Stimulated activated CD4-positive, alpha-beta T cell treated with anti-CD3 and anti-CD28 coated beads, Interleukin-1b, Interleukin-23, amount 100 ng/mL, for 1 hour (primary cell): ENCODE measurements at places on chromosomes 1 and 21.
A peak's percentile ranks its signal among the peaks of the same experiment; 100 is the strongest.

DNA sequence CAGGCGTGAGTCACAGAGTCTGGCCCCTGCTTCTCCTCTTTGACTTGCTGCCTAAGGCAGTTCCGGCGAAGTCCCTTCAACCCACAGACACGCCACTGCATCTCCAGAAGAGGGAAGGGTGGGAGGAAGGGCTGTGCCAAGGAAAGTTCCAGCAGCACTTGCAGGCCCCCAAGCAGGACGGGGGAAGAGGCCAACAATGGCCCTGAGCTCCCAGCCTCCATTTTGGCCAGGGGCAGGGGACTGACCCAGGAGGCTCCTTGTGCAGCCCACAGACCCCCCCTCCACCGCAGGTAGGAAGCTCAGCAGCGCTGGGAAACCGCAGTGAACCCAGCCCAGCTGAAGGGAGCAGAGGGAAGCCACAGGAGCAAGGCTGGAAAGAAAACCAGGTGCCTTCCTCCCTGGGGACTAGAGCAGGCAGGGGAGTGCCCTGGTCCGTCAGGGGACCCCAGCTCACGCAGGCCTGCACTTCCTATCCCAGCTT, 35.4 kb downstream of the ACOT7 start:
- DNase-seq = no peak

DNA sequence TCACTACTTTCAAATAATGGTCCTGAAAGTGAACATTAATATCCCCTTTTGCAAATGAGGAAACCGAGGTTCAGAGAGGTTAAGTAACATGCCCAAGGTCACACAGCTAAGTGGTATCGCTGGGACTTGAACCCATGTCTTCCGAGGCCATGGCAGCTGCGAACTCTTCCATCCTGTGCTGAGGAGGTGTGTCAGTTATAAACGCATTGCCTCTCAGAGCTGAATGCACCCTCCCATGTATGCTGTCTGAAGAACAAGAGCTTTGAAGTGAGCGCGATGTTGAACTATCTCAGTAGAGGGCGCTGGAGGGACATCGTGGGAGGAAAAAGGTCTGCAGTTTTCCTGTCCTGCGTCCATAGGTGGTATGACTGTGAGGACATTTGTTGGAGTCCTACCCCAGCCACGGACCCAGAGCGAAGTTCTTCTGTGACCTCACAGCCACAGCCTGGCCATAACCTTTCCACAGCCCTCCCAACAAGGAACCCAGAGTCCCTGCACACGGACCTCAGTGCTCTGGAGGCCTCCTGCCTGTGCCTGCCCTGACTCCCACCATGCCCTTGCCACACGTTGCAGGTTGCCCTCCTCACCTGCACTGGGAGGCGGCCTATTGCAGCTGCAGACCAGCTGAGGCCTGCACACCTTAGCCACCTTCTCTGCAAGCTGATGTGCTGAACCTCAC, 7.5 kb downstream of the MYOC start:
- peak; percentile 24 for DNase-seq

GRCh38 chr1:75952016-75952415, 19.8 kb upstream of the ASB17 start:
- DNase-seq = no peak

- DNase-seq = no peak
Measured at GRCh38 chr1:109767637-109768334, 4.1 kb upstream of the EPS8L3 start.

DNA sequence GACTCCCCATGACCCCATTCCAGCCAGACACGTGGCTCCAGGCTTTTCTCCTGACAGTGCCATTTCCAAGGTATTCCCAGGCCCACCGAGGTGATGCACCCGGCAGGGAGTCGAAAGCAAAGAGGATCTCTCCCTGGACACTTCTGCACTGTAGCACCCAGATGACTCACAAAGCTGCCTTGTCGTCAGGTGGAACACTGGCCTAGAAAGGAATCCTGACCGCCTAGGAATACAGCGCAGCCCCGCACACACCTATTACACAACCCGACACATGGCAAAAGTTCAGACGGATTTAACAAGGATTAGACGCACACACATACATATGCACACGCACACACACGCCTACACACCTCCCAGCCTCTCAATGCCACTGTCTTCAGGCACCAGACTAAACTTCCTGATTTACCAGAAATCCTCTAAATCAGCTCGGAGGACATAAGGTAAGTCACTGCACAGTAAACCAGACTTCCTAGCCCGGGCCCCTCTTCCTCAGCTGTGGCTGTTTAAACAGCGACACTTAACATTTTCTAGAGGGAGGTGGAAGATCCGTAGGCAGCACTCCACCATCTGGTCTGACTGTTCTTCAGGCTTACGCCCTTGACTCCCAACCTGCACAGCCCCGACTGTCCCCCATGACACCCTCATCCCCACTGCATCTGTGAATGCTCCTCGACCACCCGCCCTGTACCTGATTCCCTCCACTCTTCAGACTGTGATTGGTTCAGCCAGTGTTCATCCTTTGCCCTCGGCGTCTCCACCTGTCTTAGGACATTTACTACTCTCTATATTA, 12.7 kb downstream of the FAM89A start:
- DNase-seq = no peak

DNA sequence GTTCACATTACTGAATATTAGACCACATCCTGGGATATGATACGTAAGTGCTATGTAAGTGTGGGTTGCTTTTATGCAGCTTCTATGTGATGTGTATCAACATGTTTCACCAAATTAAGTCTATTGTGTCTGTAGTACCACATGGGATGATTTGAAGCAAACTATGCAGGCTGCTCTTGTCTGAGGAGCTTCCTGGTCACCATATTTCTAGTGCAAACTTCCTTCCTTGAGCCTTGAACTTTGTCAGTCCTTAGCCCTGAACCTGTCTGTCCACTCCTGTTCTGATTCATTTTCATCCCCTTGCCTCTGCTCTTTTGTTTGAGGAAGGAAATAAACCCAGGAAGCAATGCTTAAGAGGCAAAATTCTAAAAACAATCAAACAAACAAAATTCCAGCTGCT, 117.5 kb upstream of the VANGL1 start:
- no peak for DNase-seq

- no peak for DNase-seq
Measured at GRCh38 chr1:108813326-108813725, 43.6 kb downstream of the AKNAD1 start.

- no peak for DNase-seq
Measured at GRCh38 chr1:16050328-16050727, 6.7 kb downstream of the CLCNKB start.

GRCh38 chr1:56235909-56236510, 343.4 kb downstream of the PLPP3 start:
- DNase-seq = no peak

- DNase-seq = no peak
Measured at GRCh38 chr1:242454262-242455051, 70.0 kb downstream of the PLD5 start.

DNA sequence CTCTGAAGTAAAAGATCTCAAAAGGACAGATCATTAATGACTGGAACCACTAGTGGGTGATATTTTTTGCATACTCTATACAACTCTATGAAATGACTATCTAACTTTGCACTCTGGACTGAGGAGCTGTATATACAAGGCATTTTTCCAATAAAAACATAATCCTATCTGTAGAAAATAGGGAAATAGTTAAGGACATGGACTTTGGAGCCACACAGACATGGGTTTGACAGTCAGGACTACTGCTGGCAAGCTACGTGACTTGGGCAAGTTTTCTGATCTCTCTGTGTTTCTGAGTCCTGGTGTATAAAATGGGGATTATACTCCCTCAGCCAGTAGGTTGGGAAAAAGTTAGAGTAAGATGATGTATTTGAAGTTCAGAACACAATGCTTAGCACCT, 20.9 kb upstream of the HSD3B2 start:
- no peak for DNase-seq

DNA sequence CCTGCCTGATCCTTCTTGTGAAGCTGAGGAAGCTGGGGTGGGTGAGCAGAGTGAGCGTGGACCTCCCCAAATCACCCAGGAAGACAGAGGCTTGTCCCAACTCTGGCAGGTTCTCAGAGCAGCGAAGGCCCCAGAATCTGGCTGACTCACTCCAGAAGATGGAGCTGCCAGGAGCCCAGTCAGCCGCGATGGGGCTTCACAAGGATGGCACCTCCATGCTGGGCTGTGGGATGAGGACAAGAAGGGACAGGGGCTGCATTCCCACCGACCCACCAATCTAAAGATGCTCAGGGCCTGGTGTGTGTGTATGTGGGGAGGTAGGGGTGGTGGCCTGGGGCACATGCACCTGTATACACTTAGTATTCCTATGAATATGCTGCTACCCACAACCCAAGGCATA, 52.9 kb downstream of the ATP1A1 start:
- DNase-seq = no peak

DNA sequence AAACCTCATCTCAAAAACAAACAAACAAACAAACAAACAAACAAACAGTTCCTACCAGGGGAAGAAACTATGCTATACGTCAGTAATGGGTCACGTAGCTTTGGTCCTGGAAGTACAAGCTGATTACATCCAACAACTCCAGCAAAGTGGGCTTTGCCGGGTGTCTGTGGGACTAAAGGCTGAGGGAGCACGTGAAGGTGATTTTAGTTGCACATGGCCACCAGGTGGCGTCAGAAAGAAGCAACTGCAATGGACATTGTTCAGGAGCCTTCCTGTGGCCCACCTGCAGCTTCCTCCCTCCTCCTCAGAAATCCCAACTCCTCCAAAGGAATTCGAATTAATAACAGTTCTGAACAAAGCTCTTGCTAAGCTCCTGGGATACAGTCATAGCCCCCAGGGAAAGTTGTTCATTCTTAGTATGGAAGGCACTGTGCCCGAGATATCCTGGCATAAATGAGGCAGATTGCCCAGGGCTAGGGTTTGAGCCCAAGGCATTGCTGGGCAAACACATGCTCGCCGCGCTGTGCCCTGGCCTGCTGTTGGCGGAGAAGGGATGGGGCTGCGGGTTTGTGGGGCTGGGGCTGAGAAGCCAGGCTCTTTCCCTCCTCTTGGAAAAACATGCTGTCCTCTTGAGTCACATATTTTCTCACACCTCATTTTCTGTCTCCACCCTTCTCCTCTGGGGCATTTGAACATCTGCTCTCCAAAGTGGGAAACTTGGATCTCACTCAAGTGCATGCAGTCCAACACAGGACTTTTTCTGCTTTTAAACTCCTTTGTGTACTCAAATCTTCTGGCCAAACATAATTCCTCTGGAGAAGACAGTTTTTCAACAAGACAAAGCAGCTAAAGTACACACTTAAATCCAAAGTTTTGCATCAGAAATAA, 28.6 kb downstream of the AKNAD1 start:
- DNase-seq = peak; percentile 36

DNA sequence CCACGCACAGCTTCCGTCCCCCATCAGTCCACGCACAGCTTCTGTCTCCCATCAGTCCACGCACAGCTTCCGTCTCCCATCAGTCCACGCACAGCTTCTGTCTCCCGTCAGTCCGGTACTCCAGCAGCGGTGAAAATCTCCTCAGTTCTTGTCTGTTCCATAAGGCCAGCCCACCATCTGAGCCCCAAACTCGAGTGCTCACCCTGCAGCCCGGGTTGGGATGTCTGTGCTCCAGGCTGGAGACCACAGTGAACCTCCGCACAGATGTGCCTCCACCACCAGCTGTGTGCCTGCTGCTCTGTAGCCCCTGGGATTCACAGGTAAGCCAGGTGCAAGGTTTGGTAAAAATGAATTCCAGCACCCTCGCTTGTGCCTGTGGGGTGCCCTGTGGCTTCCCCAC, 258.6 kb downstream of the NPHP4 start:
- DNase-seq = no peak

GRCh38 chr1:162004441-162004950, 19.2 kb downstream of the OLFML2B start:
- DNase-seq = no peak

DNA sequence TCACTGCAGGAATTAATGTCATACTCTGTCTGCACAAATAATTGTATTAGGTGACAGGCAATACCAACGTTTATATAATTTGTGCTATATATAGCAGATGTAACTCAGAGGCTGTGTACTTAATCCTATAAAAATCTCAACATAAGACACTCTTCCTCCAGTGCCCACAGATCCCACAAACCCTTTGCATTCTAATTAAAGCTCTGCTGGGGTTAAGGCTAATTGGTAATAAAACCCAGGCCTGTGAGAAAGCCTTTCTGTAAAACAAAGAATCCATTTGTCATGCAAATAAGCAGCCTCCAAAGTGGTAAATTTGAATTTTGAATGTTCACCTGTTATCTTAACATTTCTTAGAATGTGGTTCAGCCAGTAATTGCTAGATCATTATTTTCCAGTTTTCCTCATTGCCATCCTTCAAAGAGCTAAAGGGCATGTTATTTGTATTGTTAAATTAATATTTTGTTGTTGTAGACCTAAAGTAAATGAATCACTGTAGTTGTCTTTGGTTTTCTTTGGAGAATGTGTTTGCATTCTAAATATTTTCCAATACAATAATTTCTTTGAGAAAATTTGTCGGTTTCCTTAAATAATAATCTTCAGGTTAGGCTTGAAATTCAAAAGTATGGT, 46.3 kb upstream of the PRDX6 start:
- DNase-seq = no peak

DNA sequence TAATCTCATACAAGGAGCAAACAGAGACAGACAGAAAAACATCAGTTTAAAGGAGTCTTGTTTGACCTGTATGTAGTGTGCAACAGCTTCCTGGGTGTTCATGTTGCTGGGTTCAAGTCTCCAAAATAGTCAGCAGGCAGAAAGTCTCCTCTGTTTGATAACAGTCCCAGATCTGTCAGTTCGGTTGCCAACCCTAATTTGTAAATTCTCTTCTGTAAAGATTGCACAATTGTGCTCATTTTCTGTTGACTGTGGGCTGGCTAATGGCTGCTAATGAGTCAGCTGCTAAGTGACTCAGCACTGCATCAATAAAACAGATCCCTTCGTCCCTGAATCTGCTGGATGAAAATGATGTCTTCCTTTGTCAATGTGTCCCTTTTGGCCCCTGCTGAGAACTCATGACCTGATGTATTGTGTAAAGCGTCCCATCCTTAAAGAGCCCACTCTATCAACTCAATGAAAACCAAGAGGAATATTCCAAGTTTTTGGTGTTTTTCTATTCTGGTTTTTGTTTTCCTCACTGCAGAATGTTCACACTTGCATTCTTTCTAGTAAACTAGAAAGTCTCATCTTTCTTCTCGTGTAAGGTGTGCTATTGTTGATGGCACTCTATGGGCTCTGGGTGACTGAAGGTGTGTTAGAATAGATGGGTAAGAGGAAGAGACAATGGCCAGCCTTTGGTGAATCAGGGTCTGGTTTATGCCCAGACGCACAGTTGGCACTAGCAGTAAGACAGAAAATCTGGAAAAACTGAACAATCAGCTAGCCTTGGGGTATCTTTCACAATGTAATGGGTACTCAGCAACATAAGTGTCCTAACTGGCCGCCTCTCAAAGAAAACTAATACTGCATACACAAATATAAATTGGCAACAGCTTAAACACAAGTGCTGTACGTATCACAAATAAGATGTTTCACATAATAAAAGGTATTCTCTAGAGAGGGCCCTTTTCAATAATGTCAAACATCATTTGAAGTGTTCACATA, 75.1 kb upstream of the SIPA1L2 start:
- no peak for DNase-seq

DNA sequence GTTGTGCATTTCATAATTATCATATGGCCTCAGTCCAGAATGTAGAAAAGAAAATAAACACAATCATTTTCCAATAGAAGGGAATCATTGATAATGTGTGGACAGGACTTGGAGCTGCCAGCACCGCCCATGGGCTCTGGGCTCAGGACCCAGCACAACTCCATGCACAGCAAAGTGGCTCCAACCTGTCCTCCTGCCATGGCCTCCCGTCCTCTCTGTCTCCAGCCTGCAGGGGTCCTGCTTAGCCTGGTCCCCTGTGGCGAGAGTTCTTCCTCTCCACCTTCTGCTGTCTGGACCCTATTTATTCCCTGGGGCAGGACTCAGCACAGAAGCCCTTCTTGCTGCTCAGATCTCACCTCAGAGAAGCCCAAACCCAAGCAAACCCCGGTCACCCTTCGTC, 154.1 kb downstream of the CAMTA1 start:
- no peak for DNase-seq

- no peak for DNase-seq
Measured at GRCh38 chr1:162003830-162004215, 19.8 kb downstream of the OLFML2B start.
